Activated CD8-positive, alpha-beta memory T cell treated with anti-CD3 and anti-CD28 coated beads, Interleukin-2, amount 50 U/mL, for 48 hours (primary cell): ENCODE measurements at places on chromosomes 1 and 21.
A peak's percentile ranks its signal among the peaks of the same experiment; 100 is the strongest.

- DNase-seq, result no peak
Measured at GRCh38 chr1:163115887-163116286, 46.7 kb downstream of the RGS4 start.

DNA sequence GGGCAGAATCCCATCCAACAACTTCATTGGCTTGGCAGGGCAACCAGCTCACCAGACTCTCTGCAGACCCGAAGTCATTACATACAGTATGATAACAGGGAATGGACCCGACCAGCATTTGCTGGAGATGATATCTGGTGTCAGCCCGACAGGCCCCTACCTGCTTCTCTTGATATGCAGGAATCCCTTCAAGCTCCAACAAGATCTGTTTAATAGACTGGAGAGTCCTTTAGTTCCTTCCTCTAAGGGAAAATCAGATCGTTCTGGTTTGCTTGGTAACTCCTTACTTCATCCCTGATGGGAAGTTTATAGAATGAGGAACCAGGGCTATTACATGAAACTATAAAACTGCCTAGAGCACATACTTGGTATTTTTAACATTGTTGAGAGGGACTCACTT, 61.2 kb downstream of the EDARADD start:
- no peak for DNase-seq

- DNase-seq, result no peak
Measured at GRCh38 chr1:219228058-219228419, 54.4 kb downstream of the LYPLAL1 start.

DNA sequence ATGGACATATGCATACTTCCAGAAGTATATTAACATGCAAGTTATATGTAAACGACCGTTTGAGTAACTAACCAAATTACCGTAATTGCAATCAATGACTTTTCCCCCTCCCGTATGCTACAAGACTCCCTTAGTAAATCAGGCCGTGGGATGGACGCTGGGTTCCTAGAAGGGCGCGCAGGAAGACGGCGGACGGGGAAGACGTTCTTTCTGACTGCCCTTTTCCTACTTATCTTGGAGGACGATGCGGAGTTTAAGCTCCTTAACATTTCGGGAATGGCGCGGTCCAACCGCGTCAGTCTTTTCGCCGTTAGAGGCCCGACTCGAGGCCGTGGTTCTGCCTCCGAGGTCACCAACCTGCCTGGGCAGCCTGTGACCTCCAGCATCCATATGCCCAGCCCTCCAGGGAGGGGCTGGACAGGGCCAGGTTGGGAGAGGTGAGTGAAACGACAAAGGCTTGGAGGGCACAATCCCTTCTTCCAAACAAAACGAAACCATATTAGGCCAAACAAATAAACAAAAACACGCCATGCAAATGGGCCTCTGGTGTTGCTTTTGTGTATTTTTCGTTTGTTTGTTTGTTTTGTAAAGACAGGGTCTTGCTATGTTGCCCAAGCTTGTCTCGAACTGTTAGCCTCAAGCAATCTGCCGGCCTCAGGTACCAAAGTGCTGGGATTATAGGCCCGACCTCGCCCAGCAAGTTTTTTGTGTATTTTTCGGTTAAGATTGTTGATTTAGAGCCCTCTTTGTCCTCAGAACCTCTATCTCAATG, 873 bp upstream of the PI4KB start:
- DNase-seq, result peak; percentile 62

DNA sequence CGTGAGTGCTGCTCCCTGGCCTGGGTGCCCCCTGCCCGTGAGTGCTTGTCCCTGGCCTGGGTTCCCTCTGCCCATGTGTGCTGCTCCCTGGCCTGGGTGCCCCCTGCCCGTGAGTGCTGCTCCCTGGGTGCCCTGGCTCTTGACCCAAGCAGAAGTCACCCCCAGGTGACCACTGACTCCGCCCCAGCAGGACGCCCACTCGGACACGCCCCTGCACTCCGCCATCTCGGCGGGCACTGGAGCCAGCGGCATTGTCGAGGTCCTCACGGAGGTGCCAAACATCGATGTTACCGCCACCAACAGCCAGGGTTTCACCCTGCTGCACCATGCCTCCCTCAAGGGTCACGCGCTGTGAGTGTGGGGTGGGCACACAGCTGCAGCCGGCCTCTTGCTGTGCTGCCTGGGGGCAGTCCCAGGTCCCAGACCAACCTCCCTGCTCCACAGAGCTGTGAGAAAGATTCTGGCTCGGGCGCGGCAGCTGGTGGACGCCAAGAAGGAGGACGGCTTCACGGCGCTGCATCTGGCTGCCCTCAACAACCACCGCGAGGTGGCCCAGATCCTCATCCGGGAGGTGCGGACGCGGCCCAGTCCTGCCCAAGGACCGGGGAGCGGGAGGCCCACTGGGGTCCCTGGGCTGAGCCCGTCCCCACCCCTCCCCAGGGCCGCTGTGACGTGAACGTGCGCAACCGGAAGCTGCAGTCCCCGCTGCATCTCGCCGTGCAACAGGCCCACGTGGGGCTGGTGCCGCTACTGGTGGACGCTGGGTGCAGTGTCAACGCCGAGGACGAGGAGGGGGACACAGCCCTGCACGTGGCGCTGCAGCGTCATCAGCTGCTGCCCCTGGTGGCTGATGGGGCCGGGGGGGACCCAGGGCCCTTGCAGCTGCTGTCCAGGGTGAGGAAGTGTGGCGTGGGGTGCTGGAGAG, 3.9 kb upstream of the MMP23B start:
- no peak for DNase-seq

DNA sequence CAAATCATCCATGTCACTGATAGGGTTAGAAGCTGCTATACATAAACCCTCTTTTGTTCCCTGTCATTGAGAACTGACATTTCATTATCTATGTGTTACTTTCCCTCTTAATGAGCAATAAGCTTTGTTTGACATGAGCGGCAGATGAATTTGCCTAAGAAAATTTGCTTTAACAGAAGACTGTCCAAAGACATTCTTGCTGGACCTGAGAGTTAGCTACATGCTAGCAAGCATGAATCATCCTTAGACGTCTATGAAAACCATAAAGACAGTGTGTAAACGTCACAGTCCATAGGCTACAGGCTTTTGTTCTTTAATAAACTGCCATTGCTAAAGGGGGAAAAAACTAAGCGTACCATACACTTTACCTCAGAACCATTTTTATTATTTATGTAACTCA, 73.1 kb downstream of the TNFSF4 start:
- DNase-seq, result no peak

GRCh38 chr21:42431196-42431595, 27.5 kb downstream of the UBASH3A start:
- no peak for DNase-seq

- DNase-seq, result no peak
Measured at GRCh38 chr1:56278061-56278460, 301.3 kb downstream of the PLPP3 start.

DNA sequence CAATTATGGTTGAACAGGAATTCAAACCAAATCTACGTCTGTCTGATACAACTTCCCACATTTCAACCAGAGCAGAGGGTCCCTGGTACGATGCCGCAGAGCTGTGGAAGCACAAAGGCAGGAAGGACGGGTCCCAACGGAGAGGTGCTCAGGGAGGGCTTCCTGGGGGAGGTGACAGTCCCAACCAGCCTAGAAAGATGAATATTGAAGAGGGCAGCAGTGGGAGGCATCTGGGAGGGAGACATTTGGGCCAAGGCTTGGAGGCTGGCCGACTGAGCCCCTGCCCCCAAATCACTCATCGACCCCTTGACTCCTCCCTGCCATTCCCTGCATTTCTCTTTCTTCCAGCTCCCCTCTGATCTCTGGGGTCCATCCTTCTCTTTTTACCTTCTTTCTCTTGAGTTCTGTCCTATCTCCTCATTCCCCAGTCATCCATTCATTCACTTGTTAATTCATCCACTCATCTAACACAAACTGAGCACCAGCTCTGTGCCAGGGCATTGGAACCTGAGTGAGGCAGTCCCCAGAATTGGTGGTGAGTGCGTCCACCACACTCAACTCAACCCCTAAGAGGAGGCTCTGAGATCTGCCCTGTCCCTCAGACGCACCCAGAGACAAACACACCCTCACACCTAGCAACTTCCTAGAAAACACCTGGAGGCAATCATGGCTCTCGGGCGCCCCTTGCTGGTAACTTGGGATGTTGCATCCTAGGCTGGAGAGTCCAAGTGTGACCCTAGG, 13.2 kb upstream of the CELA3B start:
- DNase-seq, result peak; percentile 96

DNA sequence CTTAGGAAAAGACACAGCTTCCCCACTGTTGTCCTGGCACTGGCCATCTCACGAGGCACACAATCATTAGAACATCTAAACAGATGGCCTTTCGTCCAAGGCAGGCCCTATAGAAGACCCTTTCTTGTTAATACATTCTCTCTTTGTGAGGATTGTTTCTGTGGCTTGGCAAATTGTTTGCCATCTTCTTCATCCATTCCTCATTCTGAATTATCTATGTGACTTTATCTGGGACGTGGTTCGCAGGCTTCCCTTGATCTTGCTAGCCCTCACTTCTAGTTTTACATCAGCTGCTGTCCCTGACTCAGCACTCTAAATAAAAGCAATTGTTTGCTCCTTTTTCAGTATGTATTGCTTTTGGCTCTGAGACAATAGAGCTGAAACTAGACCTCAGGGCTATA, 101.1 kb upstream of the ZC3H11B start:
- no peak for DNase-seq

DNA sequence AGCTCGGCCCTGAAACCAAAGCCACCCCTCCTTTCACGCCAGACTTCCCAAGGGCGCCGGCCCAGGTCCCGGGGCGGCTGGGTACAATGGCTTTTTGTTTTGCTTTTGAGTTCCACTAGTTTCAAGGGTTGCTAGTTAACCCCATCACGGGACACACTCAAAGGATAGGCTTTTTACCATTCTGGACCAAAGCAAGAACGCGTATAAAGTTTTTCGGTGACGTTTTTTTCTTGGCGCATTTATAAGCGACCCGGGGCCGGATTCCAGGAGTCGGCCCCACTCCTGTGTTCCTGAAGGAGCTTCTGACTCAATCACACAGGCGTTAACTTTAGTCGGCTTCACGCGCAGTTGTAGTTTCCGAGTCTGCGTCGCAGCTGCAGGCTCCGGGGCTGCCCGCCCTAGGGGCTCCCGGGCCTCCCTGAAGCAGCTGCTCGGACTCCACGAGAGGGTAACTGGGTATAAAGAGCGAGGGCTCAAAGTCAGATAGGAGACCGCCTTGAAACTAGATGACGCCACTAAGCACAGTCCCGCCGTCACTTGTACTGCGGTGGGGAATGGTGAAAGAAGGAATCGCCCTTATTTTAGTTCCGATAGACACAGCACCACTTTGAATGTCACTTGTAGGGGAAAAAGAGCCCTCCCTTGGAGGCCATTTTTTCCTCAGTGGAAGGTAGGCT, 707 bp upstream of the KLHL21 start:
- DNase-seq, result peak; percentile 83

DNA sequence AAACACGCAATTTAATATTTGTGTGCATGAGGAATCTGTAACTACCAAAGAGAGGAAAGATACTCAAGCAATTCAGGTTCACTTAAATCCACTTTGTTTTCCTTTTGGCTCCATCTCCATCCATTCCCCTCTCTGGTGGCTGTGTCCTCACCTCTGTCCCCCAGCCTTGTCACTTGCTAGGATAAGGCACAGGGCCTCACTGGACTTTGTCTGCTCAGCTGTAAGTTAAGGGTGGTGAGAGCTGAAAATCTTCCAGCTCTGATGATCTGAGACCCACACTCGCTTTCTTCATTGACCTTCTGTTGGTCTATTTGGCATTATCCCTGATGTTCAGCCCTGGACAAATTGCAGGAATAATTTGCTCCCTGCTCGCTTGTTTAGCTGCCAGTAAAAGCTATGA, 56.5 kb downstream of the RHOU start:
- DNase-seq, result no peak

- no peak for DNase-seq
Measured at GRCh38 chr1:156262461-156263287, 14.8 kb upstream of the PAQR6 start.

GRCh38 chr21:36330904-36331303, 10.9 kb downstream of the MORC3 start:
- DNase-seq, result no peak

GRCh38 chr21:39938086-39938625, 70.9 kb downstream of the PCP4 start:
- no peak for DNase-seq

- DNase-seq, result no peak
Measured at GRCh38 chr1:88079036-88079435, 605.0 kb upstream of the PKN2 start.

DNA sequence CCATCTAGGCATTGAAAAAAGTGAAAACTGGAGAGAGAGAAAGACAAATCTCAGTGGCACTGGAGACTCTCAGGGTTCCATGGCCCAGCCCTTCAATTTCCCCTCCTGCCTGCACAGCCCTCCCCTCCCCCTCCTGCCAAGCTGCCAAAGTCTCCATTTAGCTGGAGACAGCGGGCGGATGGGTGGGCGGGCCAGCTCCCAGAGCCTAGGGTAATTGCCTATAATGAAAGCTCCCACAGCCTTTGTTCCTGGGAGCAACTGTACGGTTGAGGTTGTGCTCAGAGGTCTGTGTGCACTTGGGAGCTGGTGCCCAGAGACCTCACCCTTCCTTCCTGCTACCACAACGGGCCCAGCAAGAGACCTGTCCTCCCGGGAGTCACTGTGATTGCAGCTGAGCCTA, 89.6 kb downstream of the NAV1 start:
- no peak for DNase-seq

GRCh38 chr1:70042090-70042731, 163.2 kb downstream of the LRRC40 start:
- DNase-seq, result no peak

DNA sequence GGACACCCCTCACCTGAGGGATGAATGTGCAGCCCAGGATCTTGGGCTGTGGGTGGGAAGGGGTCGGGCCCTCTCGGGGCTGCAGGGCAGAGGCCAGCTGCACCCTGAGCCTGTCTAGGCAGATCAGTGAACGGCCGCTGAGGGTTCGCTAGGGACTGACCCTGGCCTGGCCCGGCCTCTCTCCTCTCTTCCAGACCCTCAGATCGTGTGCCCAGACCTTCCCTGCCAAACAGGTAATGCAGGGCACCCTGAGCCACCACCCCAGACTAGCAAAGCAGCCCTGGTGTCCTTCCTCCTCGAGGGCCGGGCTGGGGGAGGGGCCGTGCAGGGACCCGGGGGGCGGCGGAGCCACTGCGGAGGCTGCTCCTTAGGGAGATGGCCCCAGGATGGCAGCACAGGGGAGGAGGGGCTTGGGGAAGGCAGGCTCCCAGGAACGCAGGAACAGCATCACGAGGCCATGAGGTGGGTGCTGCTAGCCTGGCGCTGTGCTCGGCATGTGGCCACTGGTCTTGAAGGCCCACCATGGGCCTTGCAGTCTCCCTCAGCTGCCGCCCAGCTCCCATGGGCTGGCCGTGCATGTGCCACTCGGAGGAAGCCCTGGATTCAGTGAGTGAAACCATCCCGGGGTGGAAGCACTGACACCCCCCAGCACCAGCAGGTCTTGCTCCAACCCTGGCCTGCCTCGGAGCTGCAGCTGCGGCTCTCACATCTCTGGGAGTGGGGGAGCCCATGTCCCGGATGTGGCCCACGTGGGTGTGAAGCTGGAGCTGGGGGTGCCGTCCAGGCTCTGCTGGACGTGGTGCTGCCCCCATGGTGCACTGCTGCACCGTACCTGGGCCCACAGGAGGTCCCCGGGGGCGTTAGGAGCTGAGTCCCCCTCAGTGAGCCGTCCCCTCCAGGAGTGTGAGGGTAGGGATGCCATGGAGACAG, 28.7 kb downstream of the COL6A2 start:
- DNase-seq, result peak; percentile 33

GRCh38 chr1:47984175-47984789, 12.9 kb downstream of the TRABD2B start:
- DNase-seq, result no peak
